Upper lobe of left lung (tissue), 6 donors: ENCODE measurements at places on chromosomes 5 and 9. TPM values are rescaled to one million over a fixed set of nuclear protein-coding genes. Genes with fewer than 3 reads are reported as not detected.

The BNC2 gene
- total RNA-seq: 21.7 TPM

The PGGT1B gene
- total RNA-seq: 12.2 TPM

GRCh38 chr9:133955821-133956411 lies 36.2 kb downstream of the VAV2 start:
- no peak for DNase-seq

- no peak for DNase-seq
Observed at GRCh38 chr5:94670726-94671125, 52.3 kb downstream of the SLF1 start.

- no peak for DNase-seq
Observed at GRCh38 chr5:68060382-68060781, 155.2 kb upstream of the PIK3R1 start.

The TXNDC8 gene
- not detected for total RNA-seq

GRCh38 chr9:35827486-35827885 lies 1.0 kb downstream of the FAM221B start:
- DNase-seq: no peak

GRCh38 chr5:19274578-19274977 lies 713.4 kb downstream of the CDH18 start:
- no peak for DNase-seq

DNA sequence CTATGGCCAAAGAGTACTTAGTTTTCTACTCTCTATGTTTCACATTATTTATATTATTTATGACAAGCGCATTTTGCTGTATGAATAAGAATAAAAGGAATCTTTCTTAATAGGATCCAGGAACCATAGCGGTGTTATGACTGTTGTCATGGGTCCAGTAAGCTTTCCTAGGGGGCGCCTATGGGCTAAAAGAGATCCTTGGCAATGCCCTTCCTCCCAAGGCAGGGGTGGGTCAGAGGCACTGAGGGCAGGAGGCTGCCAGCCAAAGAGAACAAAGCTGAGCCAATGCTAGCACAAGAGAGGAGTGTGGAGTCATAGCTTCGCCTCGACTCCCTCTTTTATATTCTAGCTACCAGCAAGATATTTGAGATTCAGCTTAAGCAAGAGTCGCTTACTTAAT lies 98.4 kb upstream of the GNAQ start:
- no peak for DNase-seq

DNA sequence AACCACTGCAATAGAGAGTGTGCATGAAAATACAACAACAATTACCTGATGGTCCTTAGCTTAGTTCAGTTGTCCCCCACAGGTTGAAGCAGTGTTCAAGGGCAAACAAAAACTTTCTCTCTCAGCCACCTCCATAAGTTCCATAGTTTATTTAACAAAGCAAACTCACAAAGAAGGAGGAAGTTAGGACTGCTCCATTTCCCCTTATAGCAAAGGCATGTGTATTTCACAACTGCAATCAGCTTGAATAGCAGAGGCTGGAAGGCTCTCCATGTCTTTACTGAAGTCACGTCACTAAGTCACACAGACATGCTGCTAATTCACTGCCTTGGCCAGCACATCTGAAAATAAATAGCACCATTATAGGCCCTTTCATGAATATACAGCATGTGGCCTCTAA lies 43.3 kb downstream of the DOCK8 start:
- no peak for DNase-seq

- no peak for DNase-seq
Observed at GRCh38 chr5:134018154-134018985, 13.6 kb upstream of the VDAC1 start.

The LCN2 gene
- 9.0 TPM for total RNA-seq

- DNase-seq: no peak
Observed at GRCh38 chr5:93054424-93055163, 526.4 kb downstream of the NR2F1-AS1 start.

DNA sequence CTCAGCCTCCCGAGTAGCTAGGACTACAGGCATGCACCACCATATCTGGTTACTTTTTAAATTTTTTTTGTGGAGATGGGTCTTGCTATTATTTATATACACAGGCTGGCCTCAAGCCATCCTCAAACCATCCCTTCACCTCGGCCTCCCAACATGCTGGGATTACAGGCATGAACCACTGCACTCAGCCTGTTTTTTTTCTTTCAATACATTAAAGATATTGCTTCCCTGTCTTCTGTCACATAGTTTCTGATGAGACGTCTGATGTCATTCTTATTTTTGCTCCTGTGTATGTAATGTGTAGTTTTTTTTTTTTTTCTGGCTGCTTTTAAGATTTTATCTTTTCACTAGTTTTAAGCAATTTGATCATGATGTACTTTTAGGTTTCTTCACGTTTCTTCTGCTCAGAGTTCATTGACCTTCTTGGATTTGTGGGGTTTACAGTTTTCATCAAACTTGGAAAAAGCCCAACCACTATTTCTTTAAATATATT lies 11.4 kb upstream of the RGS3 start:
- DNase-seq: no peak

DNA sequence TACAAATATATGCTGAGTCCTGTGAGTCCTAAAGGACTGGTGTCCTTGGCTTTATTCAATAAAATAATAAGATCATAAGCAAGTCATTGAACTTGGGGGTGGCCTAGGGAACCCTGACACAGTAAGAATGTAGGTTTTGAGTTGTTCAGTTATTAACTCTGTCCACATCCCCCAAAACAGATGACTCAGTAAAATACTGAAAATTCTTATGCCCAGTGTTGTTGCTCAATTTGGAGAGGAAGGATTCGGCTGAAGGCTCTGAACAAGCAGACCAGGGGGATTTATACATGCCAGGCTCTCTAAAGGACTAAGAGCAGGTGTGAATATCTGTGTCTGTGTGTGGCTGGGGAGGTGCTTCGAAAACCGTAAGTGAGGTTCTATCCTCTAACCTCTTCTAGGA lies 173.7 kb downstream of the RMI1 start:
- no peak for DNase-seq

DNA sequence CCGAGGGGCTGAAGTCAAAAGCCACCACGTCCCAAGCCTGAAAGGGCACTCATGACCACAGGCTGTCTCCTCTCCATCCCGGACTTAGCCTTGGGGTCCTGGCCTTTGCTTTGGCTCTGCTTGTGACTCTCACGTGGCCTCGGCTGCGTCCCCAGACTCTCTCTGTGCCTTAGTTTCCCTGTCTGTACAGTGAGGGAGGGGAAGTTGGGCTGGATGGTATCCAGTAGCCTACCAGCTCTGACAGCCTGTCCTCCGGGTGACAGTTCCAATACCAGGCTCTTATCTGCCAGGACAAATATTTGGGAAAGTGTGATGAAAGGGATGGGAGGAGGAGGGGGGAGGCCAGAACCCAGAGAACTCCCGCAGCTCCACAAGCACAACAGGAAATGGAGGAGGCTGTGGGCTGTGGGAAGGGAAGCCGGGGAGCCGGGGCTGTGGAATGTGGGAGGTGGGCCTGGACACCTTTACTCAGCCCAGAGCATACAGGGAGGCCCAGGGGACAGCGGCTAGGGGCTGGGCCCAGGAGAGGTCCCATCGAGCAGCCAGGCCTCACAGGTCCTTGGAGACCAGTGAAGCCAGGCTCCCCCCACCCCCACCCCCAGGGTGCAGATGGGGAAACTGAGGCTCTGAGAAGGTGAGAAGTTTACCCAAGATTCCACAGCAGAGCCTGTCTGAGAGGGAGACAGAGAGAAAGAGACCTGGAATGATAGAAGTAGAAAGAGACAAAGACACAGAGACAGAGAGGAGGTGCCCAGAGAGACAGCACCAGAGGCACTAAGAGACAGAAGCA lies 18.3 kb downstream of the PDGFRB start:
- peak; percentile 33 for DNase-seq

The FASTKD3 gene
- 21.0 TPM for total RNA-seq

The PRDM9 gene
- total RNA-seq: not detected
